Esophagus mucosa (tissue), 1 donor: ENCODE measurements at places on chromosomes 7 and 10.
A peak's percentile ranks its signal among the peaks of the same experiment; 100 is the strongest.

GRCh38 chr7:42621543-42622219 is 290.2 kb downstream of the C7orf25 start:
- no peak for ATAC-seq

DNA sequence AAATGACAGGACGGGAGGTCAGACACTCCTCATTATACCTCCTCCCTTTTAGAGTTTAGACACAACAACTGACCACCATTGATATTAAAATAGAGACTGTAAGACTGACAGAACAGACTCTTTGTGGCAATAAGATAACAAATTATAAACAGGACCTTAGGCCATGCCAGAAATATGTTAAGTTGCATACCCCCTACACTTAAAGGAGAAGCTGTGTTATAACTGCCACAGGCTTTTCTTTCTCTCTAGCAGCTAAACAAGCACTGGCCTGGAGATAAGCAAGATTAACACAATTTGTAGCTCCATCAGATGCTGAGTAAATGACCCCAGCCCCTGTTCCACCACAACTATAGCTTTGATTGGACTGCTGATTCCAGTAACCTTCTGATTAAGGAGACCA is 10.5 kb upstream of the UNC5B start:
- no peak for ATAC-seq

DNA sequence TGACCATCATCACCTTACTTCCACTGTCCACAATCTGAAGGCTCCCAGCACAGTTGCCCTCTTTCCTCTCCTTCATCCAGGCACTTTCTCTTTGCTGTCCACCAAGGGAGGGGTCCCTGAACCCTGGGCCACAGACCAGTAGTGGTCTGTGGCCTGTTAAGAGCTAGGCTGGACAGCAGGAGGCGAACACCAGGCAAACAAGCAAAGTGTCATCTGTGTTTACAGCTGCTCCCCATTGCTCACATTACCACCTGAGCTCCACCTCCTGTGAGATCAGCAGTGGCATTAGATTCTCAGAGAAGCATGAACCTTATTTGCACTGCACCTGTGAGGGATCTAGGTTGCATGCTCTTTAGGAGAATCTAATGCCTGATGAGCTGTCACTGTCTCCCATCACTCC is 27.7 kb downstream of the FZD1 start:
- ATAC-seq, result peak; percentile 18

GRCh38 chr10:33132626-33133025 is 174.6 kb upstream of the ITGB1 start:
- ATAC-seq, result no peak

GRCh38 chr7:33129806-33130153 is 416 bp downstream of the BBS9 start:
- ATAC-seq, result no peak
